ENCODE measurements at places on chromosomes 16 and 17.

DNA sequence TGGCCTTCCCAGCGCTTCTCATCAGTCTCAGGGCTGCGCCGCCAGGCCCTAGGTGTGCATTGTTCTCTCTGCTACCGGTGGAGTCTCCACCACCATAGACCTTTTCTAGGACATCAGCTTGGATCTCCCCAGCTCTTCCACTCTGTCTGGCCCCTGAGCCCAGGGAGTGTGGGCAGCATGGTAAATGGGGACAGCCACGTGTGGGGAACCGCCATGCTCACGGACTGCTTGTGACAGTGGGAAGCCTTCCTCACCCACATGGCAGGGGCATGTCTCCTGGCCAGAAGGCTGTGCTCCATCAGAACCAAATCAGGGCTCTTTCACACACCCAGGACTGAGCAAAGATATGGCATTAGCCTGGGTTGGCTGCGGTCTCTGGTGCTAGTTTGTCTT lies 51.3 kb downstream of the TNFRSF13B start:
- no peak for DNase-seq

DNA sequence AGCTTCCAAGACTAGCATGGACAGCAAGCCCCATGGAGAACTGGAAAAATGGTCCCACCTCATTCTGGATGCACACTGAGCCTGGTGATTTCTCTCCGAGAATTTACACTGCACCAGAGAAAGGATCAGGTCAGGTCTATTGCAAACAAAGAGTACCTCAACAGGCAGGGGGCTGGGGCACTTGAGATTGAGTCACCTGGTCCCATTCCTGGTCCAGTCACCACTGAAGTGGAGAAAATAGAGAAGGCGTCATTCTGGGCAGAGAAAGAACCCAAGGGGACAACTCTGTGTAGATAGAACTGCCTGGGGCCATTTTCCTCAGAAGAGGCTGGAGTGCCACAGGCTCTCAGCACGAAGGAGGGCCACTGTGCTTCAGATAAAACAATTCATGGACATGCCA lies 38.4 kb downstream of the CENPV start:
- DNase-seq: no peak

- DNase-seq: peak; percentile 78
Observed at GRCh38 chr16:57757326-57757786, 21.8 kb downstream of the KATNB1 start.

- DNase-seq: peak; percentile 86
Observed at GRCh38 chr17:7314719-7315569, at the start of gene GPS2. Gene GPS2 (minus strand): TSS chr17:7315360. CDS start chr17:7315052, 308 bp downstream.

- DNase-seq: no peak
Observed at GRCh38 chr17:72617557-72617956, 474.9 kb downstream of the SLC39A11 start.

DNA sequence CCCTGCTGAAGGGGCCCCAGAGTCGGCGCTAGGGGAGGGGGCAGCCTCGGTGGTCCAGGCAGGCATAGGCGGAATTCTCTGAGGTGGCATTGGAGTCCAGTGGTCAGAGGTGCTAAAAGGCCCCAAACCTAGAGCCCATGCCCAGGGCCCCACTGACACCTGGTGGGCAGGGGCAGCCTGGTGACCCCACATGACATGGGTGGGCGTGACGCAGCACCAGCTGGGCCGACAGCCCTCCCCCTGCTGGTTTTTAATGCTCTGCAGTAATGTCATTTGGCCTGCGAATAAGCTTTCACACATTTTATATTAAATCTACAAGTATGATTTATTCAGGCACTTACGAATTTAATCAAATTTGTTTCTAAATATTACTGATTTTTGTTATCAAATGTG lies 2.1 kb upstream of the RNPS1 start:
- DNase-seq: no peak

DNA sequence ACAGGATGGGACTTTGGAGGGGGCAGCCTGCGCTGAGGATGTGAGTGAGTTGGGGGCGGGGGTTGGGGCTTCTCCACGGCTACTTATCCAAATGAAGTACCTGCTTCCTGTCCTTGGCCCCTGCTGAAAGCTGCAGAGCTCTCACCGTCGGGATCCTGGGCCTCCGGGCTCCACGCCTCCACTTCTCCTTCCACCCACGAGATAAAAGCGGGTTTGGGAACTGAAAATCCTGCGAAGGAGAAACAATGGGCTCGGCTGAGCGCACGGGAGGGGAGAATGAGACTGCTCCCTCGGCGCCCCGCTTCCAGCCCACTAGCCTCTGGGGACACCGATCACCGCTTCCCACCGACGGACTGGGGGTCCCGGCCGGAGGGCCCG lies 486 bp downstream of the ZNF785 start:
- DNase-seq: no peak

- DNase-seq: no peak
Observed at GRCh38 chr17:28956112-28956511, 4.8 kb upstream of the PHF12 start.

- DNase-seq: no peak
Observed at GRCh38 chr17:53543472-53543871, 279.3 kb upstream of the KIF2B start.
